Activated CD4-positive, alpha-beta memory T cell treated with anti-CD3 and anti-CD28 coated beads, Interleukin-2, amount 10 ng/mL, durations not matched to agents 7 days and 5 days (primary cell): ENCODE measurements at places on chromosomes 7 and 10. TPM values are rescaled to one million over a fixed set of nuclear protein-coding genes. Genes with fewer than 3 reads are reported as not detected.

DNA sequence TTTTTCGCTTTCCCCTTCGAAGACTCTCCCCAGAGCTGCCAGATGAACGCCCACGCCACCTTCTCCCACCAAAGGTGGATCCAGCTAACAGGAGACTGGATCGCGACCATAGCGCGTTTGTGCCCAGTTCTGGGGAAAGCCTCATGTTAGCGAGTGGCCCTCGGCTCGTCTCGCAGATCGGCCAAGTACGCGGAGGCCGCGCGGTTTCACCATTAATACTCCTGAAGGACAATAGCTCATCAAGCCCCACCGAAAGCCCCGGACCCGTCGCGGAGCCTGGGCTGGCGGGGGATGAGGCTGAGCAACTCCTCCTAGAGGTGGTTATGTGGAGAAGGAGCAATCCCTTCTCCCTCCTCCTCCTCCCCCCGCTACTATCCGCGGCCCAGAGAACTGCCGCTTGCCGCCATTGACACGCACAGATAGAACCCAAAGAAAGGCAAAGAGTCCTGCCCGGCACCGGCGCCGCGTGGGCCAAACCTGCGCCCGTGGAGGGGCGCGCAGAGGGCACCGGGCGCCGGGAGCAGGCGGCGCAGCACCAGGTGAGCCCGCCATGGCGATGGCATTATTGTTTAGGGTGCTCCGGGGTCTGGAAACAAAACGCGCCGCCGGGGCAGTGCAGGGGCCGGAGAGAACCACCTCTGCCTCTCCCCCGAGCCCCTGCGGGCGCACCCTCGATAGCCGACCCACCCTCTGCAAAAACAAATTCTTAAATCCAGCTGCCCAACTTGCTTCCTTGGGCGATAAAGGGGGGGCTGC lies at the start of gene MACROH2A2:
TSS of gene MACROH2A2 (plus strand) at position 385 of the 756 bp plus-strand sequence. CDS start 22,813 bp downstream, outside the sequence.
- peak; percentile 22 for DNase-seq

- DNase-seq, result no peak
Observed at GRCh38 chr10:57472823-57473619, 794.7 kb downstream of the IPMK start.

C7orf33 gene
- not detected for total RNA-seq

ANKRD2 gene
- 0.15 TPM for total RNA-seq

CFAP43 gene
- 0.25 TPM for total RNA-seq

- no peak for DNase-seq
Observed at GRCh38 chr7:40303996-40304395, 169.2 kb downstream of the SUGCT start.

- no peak for DNase-seq
Observed at GRCh38 chr10:48880016-48880705, 59.5 kb downstream of the LRRC18 start.

- no peak for DNase-seq
Observed at GRCh38 chr7:19984231-19984632, 210.8 kb upstream of the TMEM196 start.

- no peak for DNase-seq
Observed at GRCh38 chr10:45278860-45279498, 36.4 kb downstream of the OR13A1 start.

DNA sequence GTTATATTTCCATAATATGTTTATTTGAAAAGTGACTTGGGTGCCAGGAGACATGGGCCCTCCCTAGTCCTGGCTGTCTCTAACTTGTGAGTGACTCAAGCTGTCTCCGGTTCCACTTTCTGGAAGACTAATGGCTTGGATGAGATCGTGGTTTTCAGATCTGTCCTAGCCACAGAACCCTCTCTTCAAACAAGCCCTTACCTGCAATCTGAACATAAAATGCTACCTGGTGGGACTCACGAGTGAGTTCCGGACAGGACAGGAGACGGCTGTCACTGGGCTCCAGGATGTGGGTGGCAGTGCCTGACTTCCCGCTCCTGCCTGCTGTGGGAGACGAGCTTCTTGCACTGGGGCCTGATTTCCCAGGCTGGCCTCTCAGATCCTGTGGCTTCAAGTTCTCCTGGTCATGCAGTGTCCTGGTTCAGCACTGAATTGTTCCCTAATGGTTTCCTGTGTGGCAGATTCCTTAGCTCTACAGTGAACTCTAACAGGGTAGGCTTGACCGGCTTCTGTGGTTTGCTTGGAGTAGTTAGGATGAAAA lies 26.0 kb upstream of the PFKFB3 start:
- DNase-seq, result no peak

GRCh38 chr7:102073931-102074880 lies 212.5 kb upstream of the SH2B2 start:
- DNase-seq, result no peak

DNA sequence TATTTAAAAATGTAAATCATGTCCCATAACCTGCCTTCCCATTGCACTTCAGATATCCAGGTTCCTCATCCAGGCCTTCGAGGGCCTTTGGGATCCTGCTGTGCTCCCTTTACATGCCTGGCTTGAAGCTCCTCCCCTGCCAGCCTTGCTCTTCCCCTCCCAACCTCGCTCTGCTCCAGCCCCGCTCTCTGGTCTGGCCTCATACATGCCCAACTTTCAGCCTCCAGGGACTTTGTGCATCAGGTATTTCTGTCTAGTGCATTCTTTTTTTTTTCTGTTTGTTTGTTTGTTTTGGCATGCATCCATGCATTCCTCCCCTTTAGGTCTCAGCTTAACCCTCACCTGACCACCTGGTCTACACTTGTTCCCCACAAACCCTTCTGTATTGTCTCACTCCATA lies 160.3 kb downstream of the SNX10 start:
- DNase-seq, result no peak

DNA sequence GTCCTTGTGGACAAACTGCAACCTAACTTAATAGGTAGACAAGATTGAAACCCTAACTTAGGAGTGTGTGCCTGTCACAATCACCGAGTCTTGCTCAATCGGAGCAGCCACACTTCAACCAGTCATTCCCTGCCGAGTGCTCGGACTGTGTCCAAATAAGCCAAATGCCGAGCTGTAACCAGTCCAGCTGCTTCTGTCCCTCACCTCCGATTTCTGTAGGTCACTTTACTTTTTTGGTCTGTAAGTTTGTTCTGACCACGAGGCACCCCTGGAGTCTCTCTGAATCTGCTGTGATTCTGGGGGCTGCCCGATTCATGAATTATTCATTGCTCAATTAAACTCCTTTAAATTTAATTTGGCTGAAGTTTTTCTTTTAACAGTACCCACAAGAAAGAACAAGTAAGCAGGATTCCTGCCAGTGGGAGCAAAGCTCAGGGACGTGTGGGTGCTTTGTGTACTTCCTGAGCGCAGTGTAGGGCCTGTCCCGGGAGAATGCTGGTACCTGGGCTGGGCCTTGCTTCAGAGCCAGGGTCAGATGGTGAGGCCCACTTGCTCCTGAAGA lies 140.1 kb downstream of the ACTR3B start:
- DNase-seq, result no peak
